HuH-7.5 (cell line): ENCODE measurements at places on chromosomes 1 and 21.
A peak's percentile ranks its signal among the peaks of the same experiment; 100 is the strongest.

DNA sequence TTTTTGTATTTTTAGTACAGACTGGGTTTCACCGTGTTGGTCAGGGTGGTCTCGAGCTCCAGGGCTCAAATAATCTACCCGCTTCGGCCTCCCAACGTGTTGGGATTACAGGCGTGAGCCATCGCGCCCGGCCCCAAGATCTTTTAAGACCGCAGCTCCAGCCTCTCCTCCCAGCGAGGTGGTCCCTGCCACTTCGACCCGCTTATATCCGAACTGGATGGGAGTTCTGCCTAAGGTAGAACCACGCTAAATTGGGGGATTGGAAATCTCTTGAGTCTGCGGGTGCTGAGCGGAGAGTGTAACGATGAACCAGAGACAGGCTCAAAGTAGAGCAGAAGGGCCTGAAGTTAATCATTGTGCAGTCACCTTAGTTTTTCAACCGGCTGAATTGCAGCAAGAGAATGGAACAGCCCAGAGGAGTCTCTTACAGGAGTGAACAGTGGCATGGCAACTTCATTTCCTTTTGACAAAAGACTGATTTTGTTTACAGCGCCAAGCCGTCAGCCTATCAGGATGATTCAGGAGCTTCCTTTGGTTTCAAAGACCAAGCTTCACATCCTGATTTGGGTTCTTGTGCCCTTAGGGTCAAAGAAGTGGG, 726 bp upstream of the CYB5R1 start:
- peak; percentile 46 for DNase-seq

DNA sequence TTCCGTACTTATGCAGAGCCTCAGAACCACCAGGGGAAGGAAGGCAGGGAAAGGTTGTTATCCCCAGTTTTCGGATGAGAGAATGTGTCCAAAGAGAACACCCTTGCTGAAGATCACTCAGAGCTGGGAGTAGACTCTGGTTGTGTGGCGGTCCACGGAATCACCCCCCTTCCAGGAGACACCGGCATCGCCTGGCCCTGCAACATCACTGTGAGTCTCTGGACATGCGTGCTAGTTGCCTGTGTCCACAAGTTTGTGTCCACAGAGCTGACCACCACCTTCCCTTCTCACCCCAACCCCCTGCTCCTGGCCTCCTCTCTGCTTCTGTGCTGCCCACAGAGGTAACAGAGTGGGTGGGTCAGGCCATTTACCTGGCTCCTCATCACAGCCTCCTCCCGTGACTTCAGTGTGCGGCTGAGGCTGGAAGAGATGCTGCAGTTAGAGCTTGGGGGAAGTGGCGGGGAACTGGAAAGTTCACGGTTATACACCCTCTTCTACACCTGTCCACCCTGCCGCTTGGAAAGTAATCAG, 7.3 kb downstream of the MYBPH start:
- DNase-seq = no peak

GRCh38 chr1:85628791-85629531, 48.4 kb downstream of the CCN1 start:
- DNase-seq = no peak

DNA sequence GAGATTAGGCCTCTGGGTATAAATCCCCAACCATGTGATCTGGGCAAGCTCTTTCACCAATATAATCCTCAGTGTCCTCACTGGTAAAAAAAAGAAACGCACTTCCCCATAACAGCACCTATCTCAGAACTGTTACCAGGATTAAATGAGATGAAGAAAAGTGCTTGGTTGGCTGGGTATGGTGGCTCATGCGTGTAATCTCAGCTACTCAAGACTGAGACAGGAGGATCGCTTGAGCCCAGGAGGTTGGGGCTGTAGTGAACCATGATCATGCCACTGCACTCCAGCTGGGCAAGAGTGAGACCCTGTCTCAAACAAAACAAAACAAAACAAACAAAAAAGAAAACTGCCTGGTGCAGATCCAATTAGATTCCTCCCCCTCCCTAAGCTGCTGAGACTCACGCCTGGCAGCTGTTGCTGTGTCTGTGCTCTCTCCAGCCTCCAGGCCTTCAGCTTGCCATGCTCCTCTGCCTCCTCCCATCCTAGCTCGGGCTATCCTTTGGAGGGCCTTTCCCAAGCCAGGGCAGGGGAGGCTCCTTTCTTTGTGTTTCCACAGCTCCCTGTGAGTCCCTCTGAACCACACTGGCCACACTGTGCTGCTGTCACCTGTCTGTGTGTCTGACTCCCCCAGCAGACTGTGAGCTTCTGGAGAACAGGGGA, 19.0 kb downstream of the CYB5RL start:
- no peak for DNase-seq

DNA sequence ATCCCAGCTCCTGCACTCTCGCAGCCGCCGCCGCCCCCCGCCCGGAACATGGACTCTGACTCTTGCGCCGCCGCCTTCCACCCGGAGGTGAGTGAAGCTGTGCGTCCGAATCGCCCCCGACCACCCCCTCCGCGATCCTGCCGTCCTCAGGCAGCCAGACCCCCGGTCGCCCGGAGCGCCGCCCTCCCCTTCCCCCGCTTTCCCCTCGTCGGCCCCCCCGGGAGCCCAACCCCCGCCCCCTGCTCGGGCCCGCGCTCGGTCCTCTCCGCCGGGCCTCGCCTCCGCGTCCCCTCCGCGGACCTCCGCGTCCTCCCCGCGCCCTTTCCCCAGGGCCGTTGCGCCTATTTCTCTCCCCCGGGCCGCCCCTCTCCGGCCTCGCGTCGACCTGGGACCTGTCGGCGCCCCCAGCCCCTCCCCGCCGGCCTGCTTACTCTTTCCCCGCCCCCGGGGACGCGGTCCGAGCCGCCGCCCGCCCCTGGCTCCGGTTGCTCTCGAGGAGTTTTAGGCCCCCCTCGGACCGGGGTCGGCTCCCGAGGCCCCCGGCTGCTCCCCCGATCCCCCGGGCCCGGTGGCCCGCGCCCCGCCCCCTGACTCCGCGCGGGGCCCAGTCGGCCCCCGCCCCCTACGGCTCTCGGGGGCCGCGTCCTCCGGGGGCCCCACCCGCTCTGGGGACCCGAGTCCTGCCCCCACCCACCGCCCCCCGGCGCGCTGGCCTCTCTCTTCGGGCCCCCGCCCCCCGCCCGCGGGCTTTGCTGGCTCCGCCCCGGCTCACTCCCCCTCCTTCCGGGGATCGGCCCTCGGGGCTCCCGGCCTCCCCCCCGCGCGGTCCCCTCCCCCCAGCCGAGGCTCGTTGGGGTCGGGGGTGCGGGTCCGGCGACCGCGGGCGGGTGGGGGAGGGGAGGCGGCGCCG, 743 bp downstream of the PHF13 start:
- peak; percentile 73 for DNase-seq

DNA sequence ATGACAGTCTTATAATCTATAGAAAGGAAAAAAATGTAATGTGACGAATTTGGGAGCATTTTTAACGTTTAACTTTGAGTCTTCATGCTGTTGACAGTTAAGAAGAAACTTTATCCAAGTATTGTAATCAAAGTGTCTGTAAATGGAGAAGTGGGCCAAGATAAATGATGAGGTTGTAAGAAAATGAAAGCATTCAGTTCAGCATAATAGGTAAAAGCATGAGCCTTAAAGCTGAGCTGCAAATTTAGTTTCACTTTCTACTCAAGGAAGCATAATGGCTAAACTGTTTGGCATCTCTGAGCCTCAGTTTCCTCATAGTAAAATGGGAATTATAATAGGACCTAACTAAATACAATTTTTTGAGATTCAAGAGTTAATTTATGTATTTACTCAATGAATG, 1554.8 kb downstream of the KCNT2 start:
- no peak for DNase-seq

DNA sequence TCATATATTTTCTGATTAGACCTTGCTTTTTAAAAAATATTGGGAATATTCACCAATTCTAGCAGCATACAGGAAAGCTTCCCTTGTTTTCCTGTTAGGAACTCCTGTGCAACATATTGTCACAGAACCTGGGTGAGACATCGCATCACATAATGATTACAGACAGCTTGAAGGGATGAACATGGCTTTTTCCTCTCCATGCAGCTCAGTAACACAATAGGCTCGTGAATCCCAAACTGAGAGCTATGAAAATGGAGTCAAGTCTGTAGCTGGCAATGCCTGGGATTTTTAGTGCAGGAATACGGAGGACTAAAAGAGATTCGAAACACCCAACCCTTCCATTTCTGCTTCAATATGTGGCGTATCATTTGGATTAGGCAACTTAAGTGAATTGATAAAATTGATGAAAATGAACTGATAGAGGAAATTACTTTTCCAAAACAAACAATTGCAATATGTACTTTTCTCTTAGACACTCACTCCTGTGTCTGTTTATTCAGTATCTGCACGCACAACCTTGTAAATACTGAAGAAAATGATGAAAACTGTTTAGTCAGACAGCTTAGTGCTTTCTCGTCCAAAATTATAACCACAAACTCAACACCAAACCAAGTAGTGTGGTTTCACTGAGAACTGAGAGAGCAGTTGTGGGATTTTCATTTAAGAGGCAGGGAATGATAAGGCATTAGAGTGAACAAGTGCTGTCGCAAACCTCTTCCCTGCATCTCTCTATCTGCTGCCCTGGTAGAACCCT, 250.4 kb downstream of the PTBP2 start:
- DNase-seq = no peak

DNA sequence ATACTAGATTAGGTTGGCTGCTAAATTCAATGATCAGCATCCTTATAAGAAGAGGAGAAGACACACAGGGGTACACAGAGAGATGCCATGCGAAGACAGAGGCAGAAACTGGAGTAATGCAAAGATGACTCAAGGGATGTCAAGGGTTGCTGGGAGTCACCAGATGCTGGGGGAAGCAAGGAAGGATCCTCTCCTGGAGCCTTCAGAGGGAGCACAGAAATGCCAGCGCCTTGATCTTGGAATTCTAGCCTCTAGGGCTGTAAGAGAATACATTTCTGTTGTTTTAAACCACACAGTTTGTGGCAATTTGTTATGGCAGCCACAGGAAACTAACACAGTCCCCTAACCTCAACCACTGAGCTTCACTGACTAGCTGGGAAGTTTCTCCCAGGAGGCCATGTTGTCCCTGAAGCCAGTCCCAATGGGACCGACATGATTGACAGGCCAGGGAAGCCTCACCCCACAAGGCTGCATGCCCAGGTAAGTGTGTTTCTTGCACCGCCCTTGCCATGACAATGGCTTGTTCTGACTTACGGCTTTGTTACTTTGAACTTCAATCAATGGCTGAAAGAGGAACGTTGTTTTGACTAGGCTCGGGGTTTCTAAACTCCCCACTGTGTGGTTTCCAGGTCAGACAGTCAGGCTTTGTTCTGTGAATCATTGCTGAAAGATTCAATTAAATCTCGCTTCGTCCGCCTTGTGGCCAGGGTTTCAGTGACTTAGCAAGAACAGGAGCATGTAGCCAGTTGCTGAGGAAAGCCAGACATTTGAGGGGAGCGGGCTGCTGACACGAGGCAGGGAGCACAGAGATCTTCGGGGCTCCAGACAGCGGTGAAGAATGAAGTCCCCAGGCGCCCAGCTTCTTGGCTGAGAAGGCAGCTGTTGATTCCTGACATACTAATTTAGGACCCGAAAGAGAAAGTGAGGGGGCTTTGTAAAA, 62.3 kb downstream of the RUNX1 start:
- no peak for DNase-seq

DNA sequence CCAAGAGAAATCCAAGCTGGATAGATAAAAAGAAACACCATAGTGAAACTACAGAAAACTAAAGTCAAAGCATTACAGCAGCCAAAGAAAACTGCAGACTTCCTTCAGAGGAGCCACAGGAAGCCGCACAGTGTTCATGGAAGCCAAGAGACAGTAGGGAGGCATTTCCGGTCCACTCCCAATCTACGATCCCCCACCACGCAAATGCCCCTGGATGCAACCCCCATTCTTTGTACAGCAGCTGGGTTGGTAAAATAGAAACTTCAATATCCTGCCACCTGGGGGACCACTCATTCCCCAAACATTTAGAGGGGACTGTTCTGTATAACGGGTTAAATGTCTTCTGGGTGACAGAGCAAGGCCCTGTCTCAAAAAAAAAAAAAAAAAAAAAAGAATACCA, 43.9 kb upstream of the TSPEAR start:
- DNase-seq = no peak

DNA sequence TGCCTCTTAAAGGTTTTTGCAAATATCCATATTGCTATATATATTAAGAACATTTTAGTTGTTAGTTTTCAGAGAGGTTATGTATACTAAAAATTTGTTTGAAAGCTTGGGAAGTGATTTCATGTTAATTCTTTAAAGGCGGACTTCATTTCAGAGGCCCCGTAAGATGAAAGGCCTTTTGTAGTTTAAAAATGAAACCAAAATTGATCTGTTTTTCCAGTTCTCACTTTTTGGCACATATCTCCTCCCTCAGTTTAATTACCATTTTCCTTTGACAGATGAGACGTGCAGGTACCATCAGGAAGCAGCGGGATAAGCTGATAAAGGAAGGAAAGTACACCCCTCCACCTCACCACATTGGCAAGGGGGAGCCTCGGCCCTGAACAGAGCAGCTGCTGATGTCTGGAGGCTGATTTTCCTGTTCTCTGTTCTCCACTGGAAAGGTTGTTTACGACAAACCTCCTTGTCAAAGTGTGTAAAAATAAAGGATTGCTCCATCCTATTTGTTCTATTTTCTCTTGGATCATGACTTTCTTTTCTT, 8.0 kb downstream of the NDUFS5 start:
- DNase-seq = no peak

DNA sequence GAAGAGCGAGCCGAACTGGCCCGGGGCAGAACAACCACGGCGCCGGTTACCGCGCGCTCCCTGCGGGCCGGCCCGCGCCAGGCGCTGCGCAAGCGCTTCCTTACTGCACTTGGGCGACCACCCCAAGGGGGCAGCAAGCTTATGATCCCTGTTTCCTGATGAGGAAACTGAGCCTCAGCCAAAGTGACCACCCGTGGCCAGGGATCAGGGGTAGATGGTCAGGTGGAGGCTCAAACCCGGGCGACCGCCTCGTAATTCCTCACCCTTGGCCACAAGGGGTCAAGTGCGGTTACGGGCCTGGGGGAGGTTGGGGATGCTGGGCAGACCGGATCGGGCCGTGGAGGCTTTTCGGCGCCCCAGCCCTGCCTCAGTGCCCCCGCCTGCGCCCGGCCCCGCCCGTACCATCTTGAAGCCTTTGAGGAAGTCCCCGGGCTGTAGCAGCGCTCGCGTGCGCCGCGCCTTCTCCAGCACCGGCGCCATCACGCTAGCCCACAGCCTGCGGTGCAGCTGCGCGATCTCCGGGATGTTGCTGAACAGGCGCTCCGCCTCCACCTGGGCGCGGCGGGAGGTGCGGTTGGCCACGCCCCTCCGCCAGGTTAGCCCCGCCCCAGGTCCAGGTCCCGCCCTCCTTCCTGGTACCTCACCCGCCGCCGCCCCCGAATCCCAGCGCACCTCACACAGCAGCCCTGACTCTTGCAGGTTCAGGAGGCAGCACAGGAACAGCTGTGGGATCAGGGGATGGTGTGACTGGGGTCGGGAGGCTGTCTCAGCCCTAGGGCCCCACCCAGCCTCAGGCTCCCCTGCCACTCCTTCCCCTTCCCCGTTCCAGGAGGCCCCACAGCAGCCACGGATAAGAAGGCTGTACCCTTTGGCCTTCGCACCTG, 5.4 kb upstream of the TNFRSF25 start:
- DNase-seq = no peak
